Smooth muscle cell of trachea (primary cell): ENCODE measurements at places on chromosomes 6 and 20. TPM values are rescaled to one million over a fixed set of nuclear protein-coding genes. Genes with fewer than 3 reads are reported as not detected.

The NRSN1 gene
- not detected in 2 replicates for total RNA-seq

The KIAA1755 gene
- total RNA-seq: 4.1 and 4.3 TPM in 2 replicates

The HSPA1L gene
- total RNA-seq: 1.5 TPM in 2 replicates

The TNFAIP3 gene
- total RNA-seq: 3.8 and 10.6 TPM in 2 replicates
